ENCODE measurements at places on chromosomes 2 and 18. TPM values are rescaled to one million over a fixed set of nuclear protein-coding genes. Genes with fewer than 3 reads are reported as not detected.

Gene CTIF
- not detected for polyA plus RNA-seq

Gene TMEFF2
- polyA plus RNA-seq, result not detected

Gene TSPYL6
- polyA plus RNA-seq, result not detected

GRCh38 chr2:200461846-200462710 is 47.8 kb downstream of the KCTD18 start:
- DNase-seq, result no peak
- no peaks in the 10 kb centered on the region for H3K36me3 ChIP-seq
- H3K4me1 ChIP-seq, result peaks cover 27% of the 10 kb centered on the region

DNA sequence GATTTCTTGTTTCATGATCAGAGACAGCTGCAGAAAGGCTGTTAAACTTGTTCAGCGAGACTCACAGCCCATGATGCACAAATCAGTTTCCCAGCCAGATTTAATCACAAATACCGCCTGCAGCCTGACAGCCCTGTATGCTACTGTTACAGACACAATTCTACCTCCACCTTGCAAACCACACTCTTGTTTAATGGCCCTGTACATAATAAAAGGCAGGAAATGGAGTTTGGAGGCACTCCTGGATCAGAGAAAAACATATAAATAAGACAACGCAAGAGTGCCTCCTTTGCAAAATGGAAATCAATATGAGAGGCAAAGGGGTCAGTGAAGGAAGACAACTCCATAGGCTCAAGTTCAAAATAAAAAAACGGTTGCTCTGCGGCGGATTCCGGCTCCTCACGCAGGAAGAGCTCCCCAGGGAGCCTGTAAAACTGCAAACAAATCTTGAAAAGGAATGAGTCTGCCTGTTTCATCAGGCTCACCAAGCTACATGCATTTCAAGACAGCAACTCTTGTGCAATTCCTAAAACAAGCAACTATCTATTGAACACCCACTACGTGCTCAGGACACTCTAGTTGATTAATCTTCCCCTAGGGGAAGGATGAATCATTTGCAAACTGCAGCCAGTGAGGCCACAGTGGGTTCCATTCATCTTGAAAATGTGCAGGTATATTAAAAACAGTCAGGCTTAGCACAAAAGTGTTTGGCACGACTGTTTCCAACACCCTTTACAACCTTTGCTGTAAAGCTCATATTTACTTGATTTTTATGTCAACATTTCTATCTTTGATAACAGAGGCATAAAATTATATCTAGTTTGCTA is 37.5 kb downstream of the TBC1D8 start:
- no peaks in the 10 kb centered on the region for H3K4me1 ChIP-seq
- H3K27me3 ChIP-seq, result no peaks in the 10 kb centered on the region
- no peak overlapping the region for H3K27ac ChIP-seq
- no peak for DNase-seq

DNA sequence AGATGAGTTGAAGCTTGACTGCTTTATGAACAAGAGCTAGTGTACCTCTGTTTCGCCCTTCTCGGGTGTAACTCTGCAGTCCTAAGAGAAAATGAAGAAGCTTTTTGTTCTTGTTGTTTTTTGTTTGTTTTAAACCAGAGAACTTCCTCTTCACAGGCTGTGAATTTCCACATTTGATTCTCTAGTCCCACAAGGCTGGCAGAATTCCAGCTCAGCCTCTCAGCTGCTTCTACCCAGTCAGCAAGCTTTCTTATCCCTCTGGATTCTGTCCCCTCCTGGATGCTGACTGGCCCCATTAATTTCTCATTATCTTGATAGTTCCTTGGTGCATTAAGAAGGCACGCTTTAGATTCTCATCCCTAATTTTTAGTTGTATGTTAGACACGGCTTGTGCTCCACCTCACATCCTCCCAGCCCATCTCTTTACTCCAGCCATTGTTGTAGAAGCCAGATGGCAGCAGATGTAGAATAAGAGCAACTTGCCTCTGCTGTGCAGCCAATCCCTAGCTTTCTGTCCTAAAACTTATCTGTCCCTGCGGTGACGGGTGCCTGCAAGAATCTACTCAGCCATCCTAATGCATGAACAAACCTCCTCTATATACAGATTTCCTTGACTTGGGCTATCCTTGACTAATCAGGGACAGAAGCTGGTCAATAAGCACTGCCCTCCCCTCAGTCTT is 12.3 kb upstream of the RESP18 start:
- no peaks in the 10 kb centered on the region for H3K27me3 ChIP-seq
- DNase-seq, result no peak
- no peak overlapping the region for H3K27ac ChIP-seq
- no peak overlapping the region for H3K4me3 ChIP-seq

GRCh38 chr18:59501920-59502273 is 142.8 kb upstream of the LMAN1 start:
- no peak overlapping the region for H3K27ac ChIP-seq
- H3K36me3 ChIP-seq, result no peaks in the 10 kb centered on the region

DNA sequence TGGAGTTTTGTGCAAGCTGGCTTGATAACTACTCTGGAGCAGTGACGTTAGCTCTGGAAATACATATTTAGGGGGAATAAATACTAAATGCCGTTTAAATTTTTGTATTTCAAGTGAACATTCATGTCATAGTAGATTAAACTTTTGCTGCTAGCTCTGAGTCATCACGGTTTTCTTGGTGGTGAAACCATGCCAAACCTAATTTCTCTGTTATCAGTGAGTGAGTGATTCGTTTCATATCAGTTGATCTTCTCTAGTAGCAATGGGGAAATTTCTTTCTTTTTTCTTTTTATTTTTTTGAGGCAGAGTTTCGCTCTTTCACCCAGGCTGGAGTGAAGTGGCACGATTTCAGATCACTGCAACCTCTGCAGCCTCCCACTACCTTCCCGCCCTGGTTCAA is 211.1 kb downstream of the PTPRM start:
- H3K36me3 ChIP-seq, result no peaks in the 10 kb centered on the region
- H3K27me3 ChIP-seq, result no peaks in the 10 kb centered on the region
- DNase-seq, result no peak
- no peak overlapping the region for H3K4me3 ChIP-seq

DNA sequence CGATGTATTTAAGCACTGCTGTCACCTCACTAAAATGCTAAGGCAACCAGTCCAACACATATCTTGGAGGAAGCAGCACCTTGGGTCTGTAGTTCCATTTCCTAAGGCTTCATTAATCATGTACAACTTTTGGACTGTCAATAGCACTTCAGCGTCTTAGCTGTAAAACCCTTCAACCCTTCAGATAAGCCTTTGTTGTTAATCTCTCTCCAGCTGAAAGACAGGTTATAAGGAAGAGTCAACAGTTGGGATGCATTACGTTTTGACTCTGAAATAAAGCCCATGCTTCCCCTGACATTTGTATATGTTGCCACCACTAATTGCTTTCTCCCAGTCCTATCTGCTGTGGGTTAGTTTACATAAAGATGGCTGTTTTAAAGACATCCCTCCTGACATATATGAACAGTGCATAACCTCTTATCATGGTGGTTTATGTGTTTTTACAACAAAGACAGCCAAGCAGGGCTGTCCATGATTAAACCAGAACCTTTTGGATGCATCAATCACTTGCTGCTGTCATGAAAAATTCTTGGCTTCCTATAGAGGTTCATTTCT is 81.5 kb downstream of the EPHA4 start:
- DNase-seq, result no peak
- no peak overlapping the region for H3K27ac ChIP-seq
- H3K4me1 ChIP-seq, result no peaks in the 10 kb centered on the region

- H3K4me1 ChIP-seq, result no peaks in the 10 kb centered on the region
- no peaks in the 10 kb centered on the region for H3K27me3 ChIP-seq
- no peak for DNase-seq
- H3K4me3 ChIP-seq, result no peak overlapping the region
- H3K27ac ChIP-seq, result no peak overlapping the region
Observed at GRCh38 chr2:1068241-1068640, 117.6 kb downstream of the SNTG2 start.

- H3K27ac ChIP-seq, result no peak overlapping the region
- H3K36me3 ChIP-seq, result no peaks in the 10 kb centered on the region
- no peak for DNase-seq
- no peak overlapping the region for H3K4me3 ChIP-seq
Observed at GRCh38 chr2:46345775-46346174, 48.6 kb downstream of the EPAS1 start.

GRCh38 chr2:38057651-38058410 is 18.1 kb downstream of the CYP1B1 start:
- no peak for DNase-seq
- H3K4me3 ChIP-seq, result no peak overlapping the region

DNA sequence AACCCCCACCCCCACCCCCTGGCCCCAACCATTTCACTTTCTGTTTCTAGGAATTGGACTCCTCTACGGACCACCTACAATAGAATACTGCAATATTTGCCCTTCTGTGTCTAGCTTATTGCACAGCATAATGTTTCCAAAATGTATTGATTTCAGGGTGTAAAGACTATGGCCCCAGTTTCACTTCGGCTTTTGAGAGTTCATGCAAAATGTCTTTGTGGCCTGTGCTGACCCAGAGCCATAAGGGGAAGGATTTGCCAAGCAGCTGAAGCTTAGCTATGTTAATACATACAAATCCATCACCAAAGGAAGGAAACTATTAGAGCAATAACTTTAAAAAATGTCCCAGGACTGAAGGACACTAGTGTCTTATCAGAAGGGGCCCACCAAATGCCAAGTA is 11.2 kb upstream of the ATP9B start:
- H3K4me3 ChIP-seq, result no peak overlapping the region
- no peak overlapping the region for H3K27ac ChIP-seq
- DNase-seq, result no peak

- H3K27ac ChIP-seq, result no peak overlapping the region
- DNase-seq, result no peak
- no peaks in the 10 kb centered on the region for H3K36me3 ChIP-seq
- no peak overlapping the region for H3K4me3 ChIP-seq
Observed at GRCh38 chr2:177547122-177547521, 154.5 kb downstream of the AGPS start.

DNA sequence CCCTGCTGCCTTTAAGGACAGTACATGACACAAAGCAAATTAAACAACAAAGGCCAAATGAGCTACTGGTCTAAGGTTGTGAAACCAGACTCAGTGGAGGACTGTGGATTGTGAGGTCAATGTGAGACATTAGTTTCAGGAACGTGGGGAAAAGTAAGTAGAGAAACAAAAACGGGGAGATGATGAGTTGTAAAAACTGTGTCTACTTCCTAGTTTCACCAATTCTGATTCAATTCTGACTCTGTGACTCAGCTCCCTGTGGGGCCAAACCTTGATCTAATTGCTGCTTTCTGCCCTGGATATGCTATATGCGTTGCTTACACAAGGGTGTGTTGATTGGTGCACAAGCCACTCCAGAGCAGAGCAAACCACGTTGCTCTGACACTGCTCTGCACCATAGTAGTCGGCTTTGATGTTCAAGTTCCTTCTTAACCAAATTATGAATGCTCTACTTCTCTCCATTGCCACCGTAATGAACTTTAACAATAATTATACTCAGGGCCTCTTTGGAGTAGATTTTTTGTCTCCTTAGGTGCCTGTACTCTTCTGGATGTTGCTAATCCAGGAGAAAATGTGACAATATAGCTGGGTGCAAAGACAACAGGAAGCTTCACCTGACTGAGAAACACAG is 1640.1 kb upstream of the CELF4 start:
- H3K4me1 ChIP-seq, result no peaks in the 10 kb centered on the region
- H3K36me3 ChIP-seq, result no peaks in the 10 kb centered on the region
- no peaks in the 10 kb centered on the region for H3K27me3 ChIP-seq
- DNase-seq, result no peak

GRCh38 chr2:231334179-231334930 is 61.2 kb upstream of the B3GNT7 start:
- H3K4me1 ChIP-seq, result no peaks in the 10 kb centered on the region
- no peaks in the 10 kb centered on the region for H3K27me3 ChIP-seq
- no peaks in the 10 kb centered on the region for H3K36me3 ChIP-seq
- DNase-seq, result no peak

DNA sequence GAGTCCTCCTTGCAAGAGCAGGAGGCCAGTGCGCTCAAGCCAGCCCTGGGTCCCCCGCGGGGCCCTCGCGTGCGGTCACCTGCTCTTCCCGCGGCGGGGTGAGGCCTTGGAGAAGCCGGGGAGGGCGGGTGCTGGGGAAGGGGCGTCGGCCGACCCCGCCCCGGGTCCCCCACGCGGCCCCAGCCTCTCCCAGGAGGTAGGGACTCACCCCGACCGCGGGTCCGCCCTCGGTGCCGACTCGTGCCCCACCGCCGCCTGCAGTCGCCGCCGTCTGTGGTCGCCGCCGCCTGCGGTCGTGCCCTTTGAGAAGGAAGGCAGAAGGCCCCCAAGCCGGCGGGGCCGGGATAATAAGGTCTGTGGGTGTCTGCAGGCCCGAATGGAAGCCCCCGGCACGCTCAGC is 32.7 kb downstream of the SERPINB8 start:
- H3K4me3 ChIP-seq, result no peak overlapping the region
- no peaks in the 10 kb centered on the region for H3K4me1 ChIP-seq
- no peaks in the 10 kb centered on the region for H3K27me3 ChIP-seq
- H3K36me3 ChIP-seq, result no peaks in the 10 kb centered on the region
- DNase-seq, result no peak

GRCh38 chr2:116687371-116687770 is 1127.1 kb upstream of the DDX18 start:
- no peak overlapping the region for H3K27ac ChIP-seq
- H3K4me3 ChIP-seq, result no peak overlapping the region
- no peaks in the 10 kb centered on the region for H3K4me1 ChIP-seq
- no peaks in the 10 kb centered on the region for H3K27me3 ChIP-seq

Measured in CD4-positive, alpha-beta memory T cell (primary cell).